Skeletal muscle cell (primary cell): ENCODE measurements at places on chromosomes 2 and 18.

GRCh38 chr2:224925061-224925809 lies 117.0 kb downstream of the DOCK10 start:
- no peak for DNase-seq

DNA sequence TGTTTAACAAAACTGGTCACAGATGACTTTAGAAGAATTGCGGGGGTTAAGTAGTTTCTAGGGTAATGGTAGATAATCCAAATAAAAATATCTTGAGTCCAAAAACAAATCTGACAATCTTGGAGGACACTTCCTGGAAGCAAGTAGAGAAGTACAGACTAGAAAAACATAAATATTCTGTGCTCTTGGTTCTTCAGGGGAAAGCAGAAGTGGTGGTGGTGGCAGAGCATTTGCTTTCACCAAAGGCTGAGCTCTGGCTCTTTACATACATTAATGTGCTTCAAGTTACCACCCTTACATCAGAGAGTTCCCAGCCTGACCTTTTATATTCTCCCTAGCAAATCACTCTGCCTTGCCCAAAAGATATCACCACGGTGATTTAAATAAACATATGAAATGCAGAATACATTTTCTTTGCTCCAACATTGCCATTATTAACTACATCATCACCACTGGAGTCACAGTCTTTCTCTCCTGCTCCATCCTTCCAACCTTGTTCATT lies 15.3 kb downstream of the PDE11A start:
- DNase-seq = no peak

GRCh38 chr2:241545523-241546473 lies 12.7 kb upstream of the BOK start:
- no peak for DNase-seq

DNA sequence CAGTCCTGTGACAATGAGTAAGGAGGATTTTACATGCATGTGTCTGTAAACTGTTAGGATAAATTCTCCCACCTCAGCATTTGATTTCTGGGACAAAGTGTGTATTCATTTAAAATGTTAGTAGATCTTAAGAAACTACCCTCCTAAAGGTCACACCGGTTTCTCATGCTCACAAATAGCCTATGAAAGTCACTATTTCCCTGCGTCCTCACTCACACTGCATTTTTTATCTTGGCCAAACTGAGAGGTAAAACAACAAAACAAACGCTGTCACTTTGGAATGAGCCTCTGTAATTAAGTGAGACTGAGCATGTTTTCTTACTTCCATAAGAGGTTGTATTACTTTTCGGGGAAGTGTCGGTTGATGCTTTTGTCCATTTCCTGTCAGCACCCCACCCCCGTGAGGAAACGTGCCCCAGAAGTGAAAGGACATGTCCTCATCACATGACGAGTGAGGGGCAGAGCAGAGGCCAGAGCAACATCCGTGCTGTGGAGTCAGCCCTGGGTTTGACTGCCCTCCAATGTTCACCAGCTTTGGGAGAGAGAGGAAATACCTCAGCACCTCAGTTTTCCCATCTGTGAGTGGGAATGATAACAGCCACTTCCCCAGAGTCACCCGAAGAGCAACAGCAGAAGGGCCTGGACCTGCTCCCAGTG lies 3.1 kb downstream of the GYPC start:
- DNase-seq = no peak

- DNase-seq = no peak
These were observed 99.8 kb upstream of the COPS8 start for GRCh38 chr2:236985761-236986339.

GRCh38 chr2:18741191-18741590 lies 151.8 kb upstream of the NT5C1B start:
- no peak for DNase-seq

DNA sequence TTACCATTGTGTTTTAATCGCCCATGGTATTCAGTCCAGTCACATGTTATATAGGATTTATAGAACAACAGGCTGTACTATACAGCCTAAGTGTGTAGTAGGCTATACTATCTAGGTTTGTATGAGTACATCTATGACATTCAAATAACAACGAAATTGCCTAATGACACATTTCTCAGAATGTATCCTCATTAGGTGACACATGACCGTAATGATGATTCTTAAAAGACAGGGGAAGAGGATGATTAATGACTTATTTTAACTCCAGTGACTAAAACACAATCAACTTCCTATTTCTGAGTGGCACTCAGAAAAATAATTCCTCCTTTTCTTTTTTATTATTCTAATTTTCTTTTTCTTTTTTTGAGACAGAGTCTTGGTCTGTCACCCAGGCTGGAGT lies 63.0 kb upstream of the ACSL3 start:
- DNase-seq = no peak

DNA sequence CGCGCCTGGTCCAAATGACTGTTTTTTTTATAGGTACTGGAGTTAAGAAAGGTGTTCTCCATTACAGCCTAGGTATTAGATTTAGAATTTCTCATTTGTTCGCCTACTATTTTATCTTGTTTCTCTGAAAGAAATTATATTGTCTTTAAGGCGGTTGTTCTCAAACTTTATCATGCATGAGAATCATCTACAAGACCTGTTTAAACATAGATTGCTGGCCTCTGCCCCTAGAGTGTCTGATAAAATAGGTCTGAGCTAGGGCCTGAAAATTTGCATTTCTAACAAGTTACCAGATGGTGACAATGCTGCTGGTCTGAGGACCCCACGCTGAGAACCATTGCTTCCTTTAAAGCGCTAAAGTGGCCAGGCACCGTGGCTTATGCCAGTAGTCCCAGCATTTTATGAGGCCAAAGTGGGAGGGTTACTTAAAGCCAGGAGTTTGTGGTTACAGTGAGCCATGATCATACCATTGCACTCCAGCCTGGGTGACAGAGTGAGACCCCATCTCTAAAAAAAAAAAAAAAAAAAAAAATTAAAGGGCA lies 34.0 kb upstream of the RNF138 start:
- no peak for DNase-seq

GRCh38 chr2:72442270-72442669 lies 294.6 kb upstream of the CYP26B1 start:
- no peak for DNase-seq

GRCh38 chr18:34933909-34934661 lies 107.1 kb upstream of the MAPRE2 start:
- DNase-seq = peak; percentile 14
